Epithelial cell of esophagus (primary cell): ENCODE measurements at places on chromosomes 1 and 21.

GRCh38 chr1:1135339-1136136 lies 19.6 kb upstream of the C1orf159 start:
- DNase-seq = no peak

GRCh38 chr21:35081861-35082260 lies 32.8 kb upstream of the RUNX1 start:
- no peak for DNase-seq

DNA sequence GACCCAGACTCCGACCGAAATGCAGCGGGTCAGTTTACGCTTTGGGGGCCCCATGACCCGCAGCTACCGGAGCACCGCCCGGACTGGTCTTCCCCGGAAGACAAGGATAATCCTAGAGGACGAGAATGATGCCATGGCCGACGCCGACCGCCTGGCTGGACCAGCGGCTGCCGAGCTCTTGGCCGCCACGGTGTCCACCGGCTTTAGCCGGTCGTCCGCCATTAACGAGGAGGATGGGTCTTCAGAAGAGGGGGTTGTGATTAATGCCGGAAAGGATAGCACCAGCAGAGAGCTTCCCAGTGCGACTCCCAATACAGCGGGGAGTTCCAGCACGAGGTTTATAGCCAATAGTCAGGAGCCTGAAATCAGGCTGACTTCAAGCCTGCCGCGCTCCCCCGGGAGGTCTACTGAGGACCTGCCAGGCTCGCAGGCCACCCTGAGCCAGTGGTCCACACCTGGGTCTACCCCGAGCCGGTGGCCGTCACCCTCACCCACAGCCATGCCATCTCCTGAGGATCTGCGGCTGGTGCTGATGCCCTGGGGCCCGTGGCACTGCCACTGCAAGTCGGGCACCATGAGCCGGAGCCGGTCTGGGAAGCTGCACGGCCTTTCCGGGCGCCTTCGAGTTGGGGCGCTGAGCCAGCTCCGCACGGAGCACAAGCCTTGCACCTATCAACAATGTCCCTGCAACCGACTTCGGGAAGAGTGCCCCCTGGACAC lies 534 bp downstream of the C1orf56 start:
- peak; percentile 79 for DNase-seq

DNA sequence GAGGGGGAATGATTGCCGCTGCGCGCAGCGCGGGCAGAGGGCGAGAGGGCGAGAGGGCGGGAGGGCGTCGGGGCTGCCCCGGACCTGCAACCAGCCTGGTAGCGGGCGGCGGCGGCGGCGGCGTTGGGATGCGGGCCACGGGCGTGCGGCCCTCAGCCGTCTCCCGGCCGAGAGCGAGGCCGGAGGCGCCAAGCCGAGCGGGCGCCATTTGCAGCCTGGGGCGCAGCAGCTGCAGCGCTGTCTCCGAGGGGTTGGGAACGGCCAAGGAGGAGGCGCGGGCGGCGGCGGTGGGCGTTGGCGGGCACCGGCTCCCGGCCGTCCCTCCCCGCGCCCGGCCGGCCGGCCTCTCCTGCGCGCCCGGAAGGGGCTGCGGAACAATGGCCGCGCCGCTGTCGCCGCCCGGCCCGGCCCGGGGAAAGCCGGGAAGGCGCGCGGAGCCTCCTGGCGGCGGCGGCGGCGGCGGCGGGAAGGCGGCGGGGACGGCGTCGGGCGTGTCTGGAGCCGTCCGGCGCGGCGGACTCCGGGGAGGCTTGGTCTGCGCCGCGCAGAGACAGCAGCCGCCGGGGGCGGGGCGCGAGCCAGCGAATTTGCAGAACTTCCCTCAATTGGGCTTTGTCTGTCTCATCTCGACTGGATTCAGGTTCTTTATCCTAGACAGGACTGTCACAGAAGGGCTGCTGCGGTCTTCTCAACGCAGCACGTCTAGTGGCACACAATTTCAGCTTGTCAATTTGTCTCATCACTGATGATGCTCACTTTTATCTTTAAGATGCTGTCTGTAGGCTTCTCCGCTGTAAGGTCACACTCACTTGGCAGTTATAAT lies 35.7 kb downstream of the ZBTB8B start:
- peak; percentile 78 for DNase-seq

- no peak for DNase-seq
Observed at GRCh38 chr1:162210196-162210595, 140.7 kb downstream of the NOS1AP start.

GRCh38 chr1:235069577-235070563 lies 58.8 kb downstream of the TOMM20 start:
- DNase-seq = peak; percentile 100

GRCh38 chr1:217857061-217857460 lies 225.9 kb downstream of the SPATA17 start:
- DNase-seq = no peak

DNA sequence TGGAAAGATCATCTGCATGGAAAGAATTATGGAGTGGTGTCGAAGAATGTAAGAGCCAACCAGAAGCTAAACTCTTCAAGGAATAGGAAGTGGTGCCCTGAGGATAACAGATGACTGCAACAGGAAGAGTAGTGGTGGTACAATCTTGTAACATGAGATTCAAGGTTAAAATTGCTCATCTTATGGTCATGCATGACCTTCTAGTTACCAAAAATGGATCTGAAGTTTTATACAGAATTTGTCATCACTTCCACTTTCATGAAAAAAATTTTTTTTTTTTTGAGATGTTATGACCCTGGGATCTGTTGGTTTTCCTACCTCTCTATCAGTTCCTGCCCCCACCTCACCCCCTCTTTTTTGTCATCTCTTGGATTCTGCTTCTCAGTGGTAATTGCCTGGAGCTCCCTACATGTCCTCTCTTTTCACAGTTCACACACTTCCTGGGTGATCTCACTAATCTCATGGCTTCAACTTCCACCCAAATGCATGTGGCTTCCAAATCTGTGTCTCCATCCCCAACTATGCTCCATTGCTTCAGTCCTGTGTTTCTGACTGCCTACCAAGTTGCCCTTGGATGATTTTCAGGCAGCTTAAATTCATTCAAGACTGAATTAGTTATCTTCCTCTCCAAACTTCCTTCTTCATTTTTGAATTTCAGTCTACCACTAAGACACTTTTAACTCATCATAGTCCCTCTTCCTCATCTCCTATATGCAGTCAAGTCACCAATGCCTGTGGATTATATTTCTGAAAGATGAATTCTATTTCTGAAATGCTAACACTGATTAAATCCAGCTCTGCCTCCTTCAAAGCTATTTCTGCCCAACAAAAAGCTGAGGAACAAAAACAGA lies 48.4 kb downstream of the SLAMF6 start:
- DNase-seq = no peak

DNA sequence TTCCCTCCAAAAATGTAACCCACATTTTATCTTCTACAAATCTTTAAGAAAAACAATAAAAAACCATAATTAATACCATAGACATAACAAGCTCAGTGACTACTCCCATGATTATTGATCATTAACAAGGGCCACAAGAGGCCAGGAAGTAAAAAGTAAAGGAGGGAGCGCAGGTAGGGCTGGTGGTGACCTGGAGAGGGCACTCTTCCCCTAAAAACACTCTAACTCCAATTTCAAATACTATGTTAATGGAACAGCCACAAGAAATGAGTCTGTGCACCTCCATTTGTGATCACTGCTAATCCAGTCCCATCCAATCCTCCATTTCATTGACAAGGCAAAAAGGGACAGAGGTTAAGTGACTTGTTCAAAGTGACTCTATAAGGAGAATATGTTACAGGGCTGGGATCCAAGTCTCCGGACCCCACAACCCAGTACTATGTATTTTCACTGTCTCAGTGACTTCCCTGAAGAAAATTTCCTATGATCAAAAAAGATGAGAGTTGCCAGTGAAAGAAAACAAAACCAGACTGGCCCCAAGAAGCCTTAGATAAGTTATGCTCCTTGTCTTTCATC lies 41.2 kb upstream of the CFAP298 start:
- DNase-seq = peak; percentile 51

DNA sequence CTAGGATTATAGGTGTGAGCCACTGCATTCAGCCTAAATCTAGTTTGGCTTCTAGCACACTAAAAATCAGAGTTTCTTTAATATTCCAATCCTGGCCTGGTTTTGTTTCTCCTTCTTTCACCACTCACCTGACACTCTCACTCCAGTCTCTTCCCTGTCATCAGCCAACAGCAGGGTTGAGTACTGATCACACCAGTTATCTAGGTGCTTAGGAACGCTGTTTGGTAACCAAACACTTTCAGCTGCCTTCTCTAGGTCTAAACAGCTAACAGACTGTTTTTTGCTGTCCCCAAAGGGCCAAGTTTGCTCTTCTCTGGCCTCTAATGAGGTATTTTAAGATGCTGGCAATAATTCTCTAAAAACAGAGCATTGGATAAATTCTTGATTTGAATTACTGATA lies 17.7 kb upstream of the FRRS1 start:
- peak; percentile 16 for DNase-seq

DNA sequence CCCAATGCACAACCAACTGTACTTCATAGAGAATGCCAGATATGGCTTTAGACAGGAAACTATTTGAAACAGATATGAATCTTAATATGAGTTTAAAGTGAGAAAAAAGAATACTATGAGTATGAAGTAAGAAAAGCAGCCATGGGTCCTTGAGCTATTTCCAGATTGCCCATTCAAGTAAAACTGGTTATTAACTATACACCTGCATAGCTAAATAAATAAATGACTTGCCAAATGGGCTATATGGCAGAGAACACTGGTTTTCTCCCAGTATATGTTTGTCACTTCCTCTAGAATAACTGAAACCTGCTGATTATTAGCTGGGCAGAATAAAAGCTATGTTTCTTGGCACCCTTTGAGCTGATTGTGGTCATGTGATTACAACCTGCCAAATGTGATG lies 17.0 kb upstream of the CD1C start:
- no peak for DNase-seq

- DNase-seq = no peak
Observed at GRCh38 chr21:15893902-15894301, 164.1 kb downstream of the USP25 start.

- no peak for DNase-seq
Observed at GRCh38 chr1:100440075-100440809, 87.9 kb downstream of the CDC14A start.

GRCh38 chr21:24223624-24224023 lies 1383.7 kb downstream of the MRPL39 start:
- DNase-seq = peak; percentile 49

- DNase-seq = no peak
Observed at GRCh38 chr21:39972976-39973770, 105.9 kb downstream of the PCP4 start.

- DNase-seq = no peak
Observed at GRCh38 chr1:235876402-235876841, 9.7 kb upstream of the LYST start.

DNA sequence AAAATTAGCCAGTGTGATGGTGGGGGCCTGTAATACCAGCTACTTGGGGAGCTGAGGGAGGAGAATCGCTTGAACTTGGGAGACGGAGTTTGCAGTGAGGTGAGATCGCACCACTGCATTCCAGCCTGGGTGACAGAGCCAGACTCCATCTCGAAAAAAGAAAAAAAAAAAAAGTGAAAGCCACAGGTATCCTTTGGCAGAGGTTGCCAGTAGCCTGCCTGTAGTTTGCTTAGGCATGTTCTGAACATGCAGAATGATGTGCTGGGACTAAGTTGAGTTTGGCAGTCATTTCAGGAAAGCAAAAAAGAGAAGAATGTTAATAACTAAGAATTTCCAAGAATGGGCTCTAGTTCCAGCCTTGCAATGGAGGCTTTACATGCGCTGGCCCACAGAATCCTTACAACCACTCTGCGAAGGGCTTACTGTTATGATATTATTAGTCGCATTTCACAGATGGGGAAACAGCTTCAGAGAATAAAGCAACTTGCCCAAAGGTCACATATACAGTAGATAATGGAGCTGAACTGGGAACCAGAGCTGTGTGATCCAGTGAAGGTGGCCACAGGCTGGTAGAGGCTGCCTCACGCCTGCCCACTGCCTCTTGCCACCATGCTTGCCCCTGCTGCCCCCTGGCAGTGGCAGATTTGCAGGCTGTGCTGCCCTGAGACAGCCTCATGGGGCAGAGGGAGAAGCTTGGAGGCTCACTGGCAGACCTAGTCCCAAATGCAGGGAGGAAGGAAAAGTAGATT lies 66.5 kb upstream of the LYST start:
- DNase-seq = peak; percentile 84

GRCh38 chr21:25885880-25886279 lies 151.1 kb downstream of the GABPA start:
- DNase-seq = no peak

DNA sequence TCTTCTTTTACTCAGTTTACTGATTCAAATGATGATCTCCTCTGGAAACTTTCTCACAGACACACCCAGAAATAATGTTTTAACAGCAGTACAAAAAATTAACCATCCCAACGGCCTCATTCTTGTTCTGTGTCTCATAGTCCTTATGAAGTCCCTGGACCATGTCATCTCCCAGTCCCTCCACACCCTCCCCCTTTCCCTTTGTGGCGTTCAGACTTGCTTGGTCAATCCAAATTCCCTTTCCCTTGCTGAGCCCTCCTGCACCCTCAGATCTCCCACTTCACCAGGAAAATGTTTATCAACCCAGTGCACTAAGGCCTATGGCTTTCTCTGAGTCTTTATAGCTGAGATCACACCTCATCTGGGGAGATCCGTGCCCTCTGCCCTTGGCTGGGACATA lies 85.9 kb downstream of the CENPF start:
- DNase-seq = no peak

DNA sequence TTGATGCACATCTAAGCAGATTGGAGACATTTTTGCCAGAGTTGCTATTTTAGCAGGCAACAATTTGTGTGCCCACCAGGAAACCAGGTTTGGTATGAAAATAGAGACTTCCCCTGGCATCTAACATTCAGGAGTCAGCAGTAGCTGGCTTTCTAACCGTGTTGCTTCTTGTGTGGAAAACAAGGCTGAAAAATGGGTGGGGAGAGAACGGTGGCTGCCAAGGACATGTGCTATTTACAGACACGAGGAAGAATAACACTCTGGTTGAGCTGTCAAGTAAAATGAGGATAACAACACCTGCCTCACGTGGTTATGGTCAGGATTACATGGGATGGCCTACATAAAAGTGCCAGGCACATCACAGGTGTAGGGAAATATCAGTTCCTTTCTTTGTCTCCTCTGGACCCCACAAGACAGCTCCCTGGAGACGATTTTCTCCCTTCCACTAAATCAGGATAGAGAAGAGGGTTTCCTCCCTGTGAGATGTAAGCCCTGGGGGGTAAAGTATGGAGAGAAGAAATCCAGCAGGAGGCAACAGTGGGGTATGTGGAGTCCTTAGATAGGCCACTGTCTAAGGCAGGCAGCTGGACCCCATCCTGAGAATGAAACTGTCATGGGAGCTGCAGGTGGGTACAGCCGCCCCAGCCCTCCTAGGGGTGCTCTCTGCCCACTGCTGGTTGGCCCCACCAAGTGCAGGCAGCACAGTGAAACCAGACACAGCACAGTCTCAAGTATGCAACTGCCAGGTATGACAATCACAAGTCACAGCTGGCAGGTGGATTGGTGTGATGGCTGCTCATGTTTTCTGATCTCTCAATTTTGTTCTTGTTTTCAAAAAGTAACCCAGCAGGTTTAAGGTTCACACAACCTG lies 80.3 kb downstream of the TENT5C start:
- DNase-seq = no peak

- no peak for DNase-seq
Observed at GRCh38 chr1:155019377-155020245, 14.0 kb downstream of the DCST2 start.
